ENCODE measurements at places on chromosomes 12 and 14.
A peak's percentile ranks its signal among the peaks of the same experiment; 100 is the strongest.

DNA sequence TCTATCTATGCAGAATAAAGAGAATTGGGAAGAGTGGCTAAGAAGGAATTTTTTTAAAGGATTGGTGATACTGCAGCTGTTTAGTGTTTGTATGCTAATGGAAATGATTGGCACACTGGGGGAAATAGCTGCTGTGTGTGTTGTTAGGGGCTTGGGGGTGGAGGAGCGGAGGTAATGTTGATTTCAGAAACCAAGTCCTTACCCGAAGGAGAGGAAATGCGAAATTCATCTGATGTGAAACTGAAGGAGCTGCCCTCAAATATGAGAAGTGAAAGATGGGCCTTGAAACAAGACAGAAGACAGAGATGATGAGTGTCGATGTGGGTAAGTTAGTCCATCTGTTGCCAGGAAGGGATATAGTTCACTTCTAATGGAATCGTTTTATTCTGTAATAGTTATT, 21.2 kb upstream of the RNASE12 start:
- DNase-seq: no peak

DNA sequence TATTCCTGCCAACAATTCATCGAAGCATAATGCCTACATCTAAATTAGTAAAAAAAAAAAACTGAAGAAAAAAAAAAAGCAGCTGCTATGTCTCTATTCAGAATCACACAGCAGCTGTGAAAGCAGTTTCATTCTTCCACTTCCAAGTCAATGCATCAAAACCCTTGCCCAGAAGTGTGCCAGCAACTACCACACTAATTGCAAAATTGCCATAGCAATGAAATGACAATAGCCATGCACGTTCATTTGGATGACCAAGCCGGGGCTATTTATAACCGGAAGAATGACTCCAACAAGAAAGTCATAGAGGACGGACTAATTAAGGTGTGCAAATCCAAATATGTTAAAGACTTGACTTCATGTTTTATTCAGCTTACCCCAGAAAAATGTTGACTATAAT, 42.5 kb downstream of the SLC2A13 start:
- peak; percentile 34 for DNase-seq

- no peak for DNase-seq
Measured at GRCh38 chr14:36315159-36315853, 5.1 kb downstream of the MBIP start.

DNA sequence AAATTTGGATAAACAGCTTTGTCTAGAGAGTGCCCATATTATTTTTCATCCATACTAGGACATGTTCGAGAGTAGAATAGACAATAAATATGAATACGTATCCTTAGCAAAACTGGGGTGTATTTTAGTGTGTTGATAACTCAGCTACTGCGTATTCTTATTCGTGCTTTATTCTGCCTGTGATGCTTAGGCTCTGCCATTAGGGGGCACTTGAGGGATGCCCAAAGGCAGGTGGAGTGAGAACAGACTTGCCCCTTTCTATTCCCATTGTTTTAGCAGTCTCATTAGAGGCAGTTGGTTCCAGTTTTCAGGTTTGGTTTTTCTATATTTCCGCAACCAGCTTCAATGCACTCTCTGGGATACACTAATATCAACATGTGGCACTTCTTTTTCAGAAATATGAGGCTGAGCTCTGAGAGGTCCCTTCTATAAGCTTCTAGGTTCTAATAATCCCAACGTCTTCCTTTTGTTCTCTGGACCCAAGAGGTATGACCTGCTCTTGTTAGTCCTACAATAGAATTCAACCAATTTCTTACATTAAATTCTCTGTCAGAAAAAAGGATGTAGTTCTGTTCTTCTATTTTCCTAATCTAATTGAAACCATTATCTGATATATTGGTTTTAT, 985.7 kb upstream of the FBXO33 start:
- DNase-seq: no peak

- no peak for DNase-seq
Measured at GRCh38 chr12:106135075-106135474, 3.7 kb downstream of the NUAK1 start.

DNA sequence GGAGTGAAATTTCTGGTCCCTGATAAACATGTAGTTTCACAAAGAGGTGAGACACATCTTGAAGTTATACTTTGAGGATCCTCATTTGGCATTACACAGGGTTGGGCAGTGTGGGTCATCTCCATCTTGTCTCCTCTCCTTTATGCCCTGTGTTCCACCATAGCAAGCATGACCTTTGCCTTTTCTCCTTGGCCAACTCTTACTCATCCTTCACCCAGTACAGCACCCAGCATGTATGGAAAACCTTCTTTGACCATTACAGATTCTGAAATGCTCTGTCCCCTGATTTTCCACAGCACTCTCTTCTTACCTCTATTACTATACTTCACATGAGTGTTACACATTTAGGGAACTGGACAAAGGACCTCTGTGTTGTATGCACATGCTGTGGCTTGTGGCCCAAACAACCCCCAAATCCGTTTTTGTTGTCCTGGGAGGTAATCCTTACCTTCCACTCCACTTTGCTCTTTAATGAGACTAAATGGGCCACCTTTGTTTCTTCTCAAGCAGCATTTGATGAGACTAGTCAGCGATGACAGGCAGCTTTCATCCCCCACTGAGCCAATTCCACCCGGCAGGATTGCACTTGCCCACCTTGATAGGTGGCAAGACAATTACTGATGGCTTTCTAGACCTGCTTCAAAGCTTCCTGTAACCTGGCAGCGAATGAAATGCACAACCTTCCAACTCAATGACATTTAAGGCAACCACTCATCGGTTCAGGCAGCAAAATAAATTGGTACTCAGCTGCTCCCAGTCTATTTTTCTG, 163.5 kb downstream of the MON2 start:
- DNase-seq: no peak

- no peak for DNase-seq
Measured at GRCh38 chr12:57765698-57766463, 997 bp downstream of the CYP27B1 start.

DNA sequence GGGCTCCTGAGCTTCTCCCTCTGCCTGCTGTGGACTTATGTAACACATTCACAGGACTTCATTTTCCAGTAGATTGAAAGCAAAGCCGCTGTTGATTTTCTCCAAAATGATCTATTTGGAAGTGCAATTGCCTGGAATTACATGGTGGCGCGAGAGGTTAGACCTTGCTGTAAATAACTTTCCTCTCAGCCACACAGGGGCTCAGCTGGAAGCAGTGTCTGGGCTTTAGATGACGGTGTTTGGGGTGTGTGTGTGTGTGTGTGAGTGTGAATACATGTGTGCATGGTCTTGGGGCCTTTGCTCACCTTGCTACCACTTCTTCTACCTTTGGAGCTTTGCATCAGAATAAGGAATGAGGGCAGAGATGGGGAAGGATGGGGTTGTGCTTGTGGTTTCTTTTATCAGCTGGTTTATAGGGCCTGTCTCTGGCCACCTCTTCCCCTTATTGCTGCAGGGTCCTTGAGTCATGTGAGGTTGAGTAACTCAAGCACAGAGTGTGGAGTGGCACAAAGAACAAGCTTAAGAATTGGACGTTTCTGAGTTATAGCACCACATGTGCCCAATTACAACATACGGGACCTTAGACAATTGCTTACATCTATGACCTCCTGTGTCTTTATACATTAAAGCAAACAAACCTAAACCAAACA, 280.6 kb downstream of the NRXN3 start:
- no peak for DNase-seq

- no peak for DNase-seq
Measured at GRCh38 chr12:46569826-46570439, 197.4 kb upstream of the SLC38A2 start.

- no peak for DNase-seq
Measured at GRCh38 chr12:104443008-104443407, 13.7 kb upstream of the CHST11 start.

DNA sequence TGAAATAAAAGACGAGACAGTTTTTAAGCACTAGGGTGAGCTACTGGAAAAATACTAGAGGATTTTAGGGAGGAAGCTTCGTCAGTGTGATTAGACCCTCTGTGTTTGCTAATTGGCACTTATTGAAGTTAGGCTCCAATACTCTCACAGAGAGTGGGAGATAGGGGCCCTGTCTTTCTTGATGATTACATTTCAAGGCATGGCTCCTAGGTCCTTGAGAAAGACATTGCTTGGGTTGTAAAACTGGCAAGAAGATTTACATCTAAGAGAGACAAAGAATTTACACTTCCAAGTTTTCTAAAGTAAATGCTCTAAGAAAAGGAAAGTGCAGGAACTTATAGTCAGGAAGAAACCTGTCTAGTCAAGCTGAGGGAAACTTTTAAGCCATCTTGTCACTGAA, 183.2 kb downstream of the C12orf50 start:
- DNase-seq: no peak

GRCh38 chr14:69987406-69988121, 108.3 kb downstream of the SMOC1 start:
- DNase-seq: no peak

DNA sequence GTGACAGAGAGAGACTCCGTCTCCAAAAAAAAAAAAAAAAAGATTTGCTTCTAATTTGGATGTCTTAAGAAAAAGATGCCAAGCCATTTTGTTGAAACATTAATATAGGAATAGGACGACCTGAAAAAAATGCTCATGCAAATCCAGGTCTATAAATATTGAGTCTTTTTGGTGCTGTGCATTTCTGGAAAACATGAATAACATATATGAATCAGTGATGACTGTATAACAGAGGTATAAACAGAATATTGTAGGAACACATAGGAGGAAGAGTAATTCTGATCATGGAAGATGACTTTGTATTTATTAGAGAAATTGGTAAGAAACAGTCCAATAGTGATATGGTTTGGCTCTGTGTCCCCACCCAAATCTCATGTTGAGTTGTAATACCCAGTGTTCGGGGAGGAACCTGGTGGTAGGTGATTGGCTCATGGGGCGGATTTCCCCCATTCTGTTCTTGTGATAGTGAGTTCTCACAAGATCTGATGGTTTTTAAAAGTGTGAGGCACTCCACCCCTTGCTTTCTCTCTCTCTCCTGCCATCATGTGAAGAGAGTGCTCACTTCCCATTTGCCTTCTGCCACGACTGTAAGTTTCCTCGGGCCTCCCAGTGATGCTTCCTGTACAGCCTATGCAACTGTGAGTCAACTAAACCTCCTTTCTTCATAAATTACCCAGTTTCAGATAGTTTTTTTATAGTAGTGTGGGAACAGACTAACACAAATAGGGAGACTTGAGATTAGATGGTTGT, 3.0 kb upstream of the SRSF5 start:
- no peak for DNase-seq

DNA sequence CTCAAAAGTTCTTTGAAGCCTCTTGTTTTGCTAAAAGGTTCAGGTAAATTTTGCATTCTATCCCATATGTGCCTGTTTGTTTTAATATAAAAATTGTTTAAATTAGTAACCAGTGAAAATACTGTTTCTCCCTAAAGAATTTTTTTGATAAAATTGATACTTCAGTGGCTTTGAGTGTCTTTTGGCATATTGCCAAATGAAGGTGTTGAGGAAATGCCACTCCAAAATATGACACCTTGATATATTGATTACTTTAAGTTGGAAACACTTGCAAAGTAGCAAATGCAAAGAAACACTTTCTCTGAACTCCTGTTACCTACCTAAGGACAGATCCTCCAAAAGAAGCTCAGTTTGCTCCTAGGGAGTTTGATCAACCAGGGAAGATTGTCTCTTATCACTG, 8.4 kb downstream of the STYX start:
- DNase-seq: no peak

- no peak for DNase-seq
Measured at GRCh38 chr12:111056618-111057521, 136.5 kb upstream of the MYL2 start.

- DNase-seq: peak; percentile 12
Measured at GRCh38 chr14:73718418-73719251, 4.5 kb upstream of the PNMA1 start.

GRCh38 chr14:52883658-52884057, 67.2 kb downstream of the FERMT2 start:
- no peak for DNase-seq

GRCh38 chr12:11568762-11569478, 80.6 kb upstream of the ETV6 start:
- no peak for DNase-seq

DNA sequence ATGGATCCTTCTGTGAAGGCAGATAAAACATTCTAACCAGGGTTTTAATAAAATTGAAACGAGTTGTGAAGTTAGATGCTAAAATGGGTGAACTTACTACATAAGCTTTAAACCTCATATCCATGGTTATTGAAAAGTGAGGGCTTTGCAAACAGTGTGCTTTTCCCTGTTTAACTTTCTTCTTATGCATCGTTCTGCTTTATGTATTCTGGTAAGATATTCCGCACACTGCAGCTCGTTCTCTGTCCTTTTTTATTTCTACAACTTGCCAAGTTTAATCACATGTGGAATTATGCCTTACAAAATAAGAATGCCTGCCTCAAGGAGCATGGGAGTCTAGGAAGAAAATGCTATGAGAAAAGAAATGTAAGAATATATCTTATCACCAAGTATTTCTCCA, 30.9 kb downstream of the PELI2 start:
- no peak for DNase-seq

- DNase-seq: no peak
Measured at GRCh38 chr12:94333396-94333795, 126.3 kb downstream of the CEP83 start.

DNA sequence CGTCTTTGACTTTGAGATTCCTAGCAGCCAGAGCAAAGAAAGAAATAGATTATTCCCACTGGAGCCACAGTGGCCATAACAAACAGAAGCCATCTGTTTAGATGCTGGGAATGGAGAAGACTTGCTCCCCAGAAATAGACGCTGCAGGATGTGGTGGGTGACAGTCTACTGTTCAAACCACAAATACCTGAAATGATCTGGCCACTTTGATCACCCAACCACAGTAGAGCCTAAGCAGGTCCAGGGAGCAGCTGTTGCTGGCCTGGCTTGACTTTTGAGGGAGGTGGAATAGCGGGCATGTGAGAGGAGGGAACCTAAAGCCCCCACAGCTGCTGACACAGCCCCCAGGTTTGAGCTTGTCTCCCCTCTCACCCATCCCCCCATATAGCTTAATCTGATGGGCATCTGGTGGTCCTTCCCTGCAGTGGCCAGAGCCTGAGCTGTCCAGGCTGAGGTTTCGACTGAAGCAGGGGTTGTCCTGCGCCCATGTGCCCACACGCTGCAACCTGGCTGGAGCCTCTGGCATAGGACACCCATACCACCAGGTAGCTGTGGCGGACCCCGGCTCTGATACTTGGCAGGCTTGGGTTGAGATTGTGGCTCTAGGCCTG, 38.7 kb downstream of the SH2B3 start:
- DNase-seq: no peak

- no peak for DNase-seq
Measured at GRCh38 chr12:26101350-26101734, 23.5 kb downstream of the BHLHE41 start.

DNA sequence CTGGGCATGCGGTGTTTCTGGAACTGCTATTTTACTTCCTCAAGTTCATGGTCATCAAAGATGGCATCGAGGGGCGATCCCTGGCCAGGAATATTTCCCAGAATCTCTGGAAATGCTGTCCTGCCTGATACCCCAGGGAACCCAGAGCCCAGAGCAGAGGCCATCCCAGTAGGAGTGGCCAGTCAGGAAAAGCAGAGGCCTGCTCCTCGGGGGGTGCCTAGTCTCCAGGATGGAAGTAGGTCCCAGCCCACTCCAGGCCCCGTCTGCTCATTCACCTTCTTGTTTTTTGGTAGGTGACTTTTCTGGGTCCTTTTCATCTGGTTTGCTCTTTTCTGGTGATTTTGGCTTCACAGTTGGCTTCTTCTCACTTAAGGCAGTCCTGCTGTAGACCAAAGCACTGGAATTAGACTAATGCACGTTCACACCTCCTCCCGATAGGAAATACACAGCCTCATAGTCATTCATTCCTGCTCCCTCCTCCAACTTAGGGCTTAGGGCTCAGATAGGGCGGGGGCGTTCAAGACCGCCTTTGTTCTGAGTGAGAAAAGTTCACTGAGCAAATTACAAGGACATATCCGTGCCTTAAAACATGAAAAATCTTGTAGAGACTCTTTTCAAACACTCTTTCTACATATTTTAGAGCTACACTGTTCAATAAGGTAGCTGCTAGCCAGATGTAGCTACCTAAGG, 51.1 kb downstream of the TRAFD1 start:
- no peak for DNase-seq

Measured in hippocampal formation (tissue), 2 donors.